T-helper 1 cell (primary cell): ENCODE measurements at places on chromosomes 3 and 15.

DNA sequence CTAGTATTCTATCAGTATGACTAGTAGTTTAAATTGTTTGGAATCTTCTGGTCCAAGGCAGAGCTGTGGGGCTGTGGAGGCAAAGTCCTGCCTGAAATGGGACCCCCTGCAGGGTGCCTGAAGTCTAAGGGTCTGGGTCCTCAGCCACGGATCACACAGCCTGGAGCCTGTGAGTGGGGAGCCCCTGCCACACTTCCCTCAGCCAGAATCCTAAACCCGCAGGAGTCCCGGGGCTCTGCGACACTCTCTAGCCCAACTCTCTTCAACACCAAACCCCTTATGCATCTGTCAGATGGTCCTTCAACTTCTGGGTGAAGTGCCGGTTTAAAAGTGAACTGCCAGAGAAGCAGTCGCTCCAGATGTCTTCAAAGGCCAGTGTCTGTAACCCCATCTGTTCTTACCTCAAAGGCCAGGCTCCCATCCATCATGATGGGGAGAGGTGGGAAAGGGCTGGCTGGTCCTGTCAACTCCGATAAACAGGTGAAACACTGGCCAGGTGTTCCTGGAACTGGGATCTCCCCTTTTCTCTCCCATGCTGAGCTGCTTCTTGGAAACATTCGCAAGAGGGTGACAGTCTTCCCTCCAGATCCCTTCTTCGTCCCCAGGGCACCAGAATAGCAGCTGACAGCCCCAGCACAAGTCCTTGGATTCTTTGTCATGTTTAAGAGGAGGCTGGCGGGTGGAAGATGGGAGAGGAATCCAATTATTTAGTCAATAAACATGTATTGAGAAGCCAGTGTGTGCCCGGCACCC is 45.6 kb downstream of the CPN2 start:
- DNase-seq = no peak

GRCh38 chr15:80081390-80081789 is 21.9 kb downstream of the ZFAND6 start:
- DNase-seq = no peak

GRCh38 chr3:181302960-181303359 is 313.4 kb upstream of the DNAJC19 start:
- DNase-seq = no peak

DNA sequence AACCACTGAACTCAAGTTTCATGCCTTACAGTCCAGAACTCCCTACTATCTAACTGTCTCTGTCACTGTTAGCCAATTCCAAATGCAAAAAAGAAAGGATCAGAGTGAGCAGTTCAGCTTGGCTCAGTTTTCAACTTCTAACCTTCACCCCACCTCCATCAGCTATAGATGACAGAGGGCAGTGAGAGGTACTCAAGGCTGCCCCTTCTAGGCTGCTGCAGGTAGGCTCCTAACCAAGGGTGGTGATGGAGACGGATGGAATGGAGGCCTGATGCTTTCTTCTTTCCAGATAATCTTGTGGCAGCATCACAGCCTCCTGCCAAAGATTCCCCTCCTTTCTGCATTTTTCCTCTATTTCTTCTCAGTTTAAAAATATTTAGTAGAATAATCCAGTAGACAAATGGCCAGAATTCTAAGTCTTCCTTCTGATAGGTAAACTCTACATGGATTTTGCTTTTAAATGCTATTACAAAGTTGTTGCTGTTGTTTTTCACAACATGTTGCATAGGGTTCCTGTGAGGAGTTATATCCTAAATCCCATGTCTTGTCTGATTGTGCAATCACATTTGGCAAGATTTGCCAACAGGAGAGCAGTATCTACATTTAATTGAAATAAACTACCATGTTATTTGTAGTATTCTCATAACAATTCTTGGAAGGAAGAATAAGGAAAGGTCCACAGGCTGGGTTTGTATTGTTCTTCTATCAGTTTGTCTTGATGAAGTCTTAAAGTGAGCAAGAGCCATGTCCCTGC is 301.6 kb upstream of the TRIM42 start:
- DNase-seq = no peak

DNA sequence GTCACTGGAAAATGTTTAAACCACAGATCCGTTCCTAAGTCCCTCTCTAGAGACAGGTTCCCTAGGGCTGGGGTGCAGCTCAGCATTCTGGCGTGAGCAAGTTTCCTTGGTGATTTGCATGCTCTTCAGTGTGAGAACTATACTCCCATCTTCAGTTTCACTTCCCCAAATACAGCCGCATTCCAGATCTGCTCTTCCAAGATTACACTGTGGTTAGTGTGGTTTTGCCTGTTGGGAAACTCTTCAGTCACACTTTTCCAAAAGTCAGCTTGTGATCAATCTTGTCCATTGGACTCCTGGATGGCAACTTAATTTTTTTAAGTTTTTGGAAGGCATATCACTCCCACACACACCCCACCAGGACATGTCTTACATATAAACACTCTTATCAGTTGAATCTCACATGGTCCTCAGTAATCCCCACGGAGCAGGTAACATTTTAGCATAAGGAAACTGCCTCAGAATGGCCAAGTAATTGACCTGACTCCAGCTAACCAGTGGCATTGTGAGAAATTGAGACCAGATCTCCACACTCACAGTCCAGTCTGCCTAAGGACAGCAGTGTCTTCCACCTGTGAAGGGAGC is 33.5 kb upstream of the PTPN23 start:
- DNase-seq = no peak

GRCh38 chr15:63460210-63461155 is 43.9 kb upstream of the USP3 start:
- no peak for DNase-seq

DNA sequence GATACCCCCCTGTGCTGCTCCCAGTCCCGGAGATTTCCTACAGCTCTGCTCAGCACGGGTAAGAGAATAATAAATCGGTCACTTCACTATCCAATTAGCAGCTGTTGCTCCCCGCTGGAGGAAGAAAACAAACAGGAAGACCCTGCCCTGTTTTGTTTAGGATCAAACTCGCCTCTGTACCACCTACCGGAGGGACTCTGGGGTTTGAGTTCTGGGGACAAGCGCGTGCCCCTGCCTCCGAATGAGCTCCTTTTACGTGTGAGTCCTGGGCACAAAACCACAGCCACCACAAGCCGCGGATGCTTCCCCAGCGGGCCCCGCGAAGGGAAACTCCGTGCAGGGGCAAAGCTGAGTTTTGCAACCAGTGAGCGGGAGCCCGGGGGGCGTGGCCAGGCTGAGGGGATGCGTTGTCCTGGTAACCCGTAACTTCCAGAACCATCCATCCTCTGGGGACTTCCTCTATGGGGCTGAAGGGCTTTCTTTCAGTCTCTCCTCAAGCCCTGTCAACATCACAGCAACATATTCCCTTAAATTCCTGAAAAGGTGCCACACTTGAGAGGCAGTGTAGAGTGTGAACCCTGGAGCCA is 315.7 kb upstream of the PROK2 start:
- DNase-seq = peak; percentile 57

DNA sequence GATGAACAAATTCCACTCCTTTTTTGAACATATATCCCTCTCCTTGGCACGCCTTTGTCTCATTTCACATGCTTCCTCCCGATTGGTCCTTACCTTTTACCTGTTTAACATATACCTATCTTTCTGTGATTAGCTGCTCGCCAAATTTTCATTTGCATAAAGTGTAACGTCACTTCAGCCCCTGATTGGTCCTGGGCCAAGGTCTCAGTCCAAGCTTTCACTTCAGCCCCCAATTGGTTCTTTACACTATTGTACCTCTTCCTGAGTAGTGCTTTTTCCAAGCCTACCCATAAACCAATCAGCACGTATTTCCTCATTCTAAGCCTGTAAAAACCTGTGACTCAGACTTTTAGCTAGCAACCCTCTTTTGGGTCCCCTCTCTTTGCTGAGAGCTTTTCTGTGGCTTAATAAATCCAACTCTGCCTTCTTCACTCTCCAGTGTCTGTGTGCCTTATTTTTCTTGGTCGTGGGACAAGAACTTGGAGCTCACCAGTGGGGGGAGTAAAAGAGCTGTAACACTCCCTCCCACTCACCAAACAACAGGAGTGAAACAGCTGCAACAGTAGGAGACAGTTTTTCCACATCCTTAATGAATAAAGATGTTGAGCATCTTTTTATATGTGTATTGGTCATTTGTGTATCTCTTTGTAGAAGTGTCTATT is 584 bp upstream of the XCR1 start:
- no peak for DNase-seq

- DNase-seq = no peak
These were observed 22.6 kb upstream of the SLCO2A1 start for GRCh38 chr3:134052370-134052769.

DNA sequence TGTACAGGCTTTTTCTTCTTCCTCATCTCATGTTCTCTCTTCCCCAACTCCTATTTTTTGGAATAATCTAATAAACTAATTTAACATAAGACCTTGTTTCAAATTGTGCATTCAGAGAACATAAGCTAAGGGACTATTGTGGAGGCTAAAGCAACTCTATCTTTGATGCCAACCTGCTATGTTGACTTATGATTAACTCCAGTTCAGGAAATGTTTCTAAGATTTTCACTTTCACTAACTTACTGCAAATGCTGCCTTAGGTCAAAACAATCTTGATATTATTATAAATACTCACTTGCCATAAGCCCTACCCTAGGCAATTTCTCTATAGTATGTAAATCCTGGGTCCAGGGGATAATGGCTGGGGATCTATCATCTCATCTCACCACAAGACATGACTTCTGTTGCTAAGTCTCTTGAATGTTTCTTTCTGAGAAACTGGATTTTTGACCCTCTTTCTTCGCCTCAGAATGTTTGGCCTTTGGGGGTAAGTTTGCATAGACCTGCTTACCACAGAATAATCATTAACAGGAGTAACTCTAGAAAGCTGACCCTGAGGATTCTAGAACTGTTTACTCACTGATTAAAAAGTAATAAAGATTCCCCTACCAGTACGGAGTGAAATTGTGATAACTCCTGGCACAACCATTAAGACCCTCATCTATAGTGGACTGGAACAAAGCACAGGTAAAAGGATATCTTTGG is 768.1 kb downstream of the GBE1 start:
- no peak for DNase-seq

- DNase-seq = no peak
These were observed 681.6 kb upstream of the SEMA6D start for GRCh38 chr15:47035475-47036406.

- no peak for DNase-seq
These were observed 93.1 kb upstream of the ZBED2 start for GRCh38 chr3:111688190-111688800.

- DNase-seq = no peak
These were observed 11.6 kb downstream of the SCN5A start for GRCh38 chr3:38637906-38638305.

DNA sequence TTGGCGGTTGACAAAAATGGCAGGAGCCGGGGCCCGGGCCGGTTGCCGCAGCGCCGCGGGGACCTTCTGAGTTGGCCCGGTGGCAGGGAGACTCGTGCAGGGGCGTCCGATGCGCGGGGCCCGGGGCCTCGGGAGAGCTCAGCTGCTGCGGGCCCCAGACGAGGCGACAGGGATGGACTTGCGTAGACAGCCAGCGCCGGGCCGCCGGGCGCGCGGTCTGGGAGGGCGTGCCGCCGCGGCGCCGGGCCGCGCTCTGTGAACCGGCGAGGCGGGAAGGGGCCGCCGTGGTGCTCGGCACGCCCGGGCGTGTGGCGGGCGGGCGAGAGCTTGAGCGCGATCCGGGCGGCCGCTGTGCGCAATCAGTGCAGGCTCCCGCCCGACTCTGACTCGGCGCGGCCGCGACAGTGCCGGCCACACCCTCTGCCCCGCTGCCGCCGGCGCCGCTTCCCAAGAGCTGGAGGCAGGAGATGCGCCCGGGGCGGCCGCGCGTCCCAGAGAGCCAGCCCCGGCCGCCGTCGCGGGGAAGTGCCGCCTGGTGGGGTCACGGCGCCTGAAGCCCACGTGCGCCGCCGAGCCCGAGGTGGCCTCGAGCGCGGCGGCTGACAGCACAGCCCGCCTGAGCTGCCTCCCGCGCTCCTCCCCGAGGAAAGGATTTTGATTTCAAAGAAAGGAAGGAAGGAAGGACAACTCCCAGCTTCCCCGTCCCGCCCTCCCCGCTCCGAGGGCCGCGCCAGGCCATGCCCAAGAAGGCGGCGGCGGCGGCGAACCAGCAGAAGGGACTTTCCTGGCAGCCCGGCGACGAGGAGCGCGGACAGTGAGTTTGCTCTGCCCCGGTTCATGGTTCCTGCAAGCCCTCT is 657 bp downstream of the TLNRD1 start:
- peak; percentile 44 for DNase-seq

DNA sequence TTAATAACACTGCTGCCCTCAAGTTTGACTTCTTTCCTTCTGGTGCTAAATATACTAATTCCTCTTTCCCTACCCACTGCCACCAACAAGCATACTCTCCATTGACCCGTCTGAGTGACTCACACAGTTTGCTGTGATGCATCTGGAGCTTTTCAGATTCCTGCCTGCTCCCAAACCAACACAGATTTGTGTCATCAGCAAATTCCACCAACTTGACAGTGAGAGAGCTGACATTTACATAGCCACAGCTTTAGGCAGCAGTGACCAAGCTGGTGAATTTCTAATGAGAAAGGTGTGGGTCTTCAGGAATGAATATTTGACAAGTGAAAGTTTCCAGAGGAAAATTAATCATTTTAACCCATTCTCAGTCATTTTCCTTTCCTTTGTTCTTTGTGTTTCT is 96.5 kb upstream of the PRICKLE2 start:
- no peak for DNase-seq

- DNase-seq = peak; percentile 20
These were observed 49.1 kb downstream of the CCK start for GRCh38 chr3:42216931-42217333.

DNA sequence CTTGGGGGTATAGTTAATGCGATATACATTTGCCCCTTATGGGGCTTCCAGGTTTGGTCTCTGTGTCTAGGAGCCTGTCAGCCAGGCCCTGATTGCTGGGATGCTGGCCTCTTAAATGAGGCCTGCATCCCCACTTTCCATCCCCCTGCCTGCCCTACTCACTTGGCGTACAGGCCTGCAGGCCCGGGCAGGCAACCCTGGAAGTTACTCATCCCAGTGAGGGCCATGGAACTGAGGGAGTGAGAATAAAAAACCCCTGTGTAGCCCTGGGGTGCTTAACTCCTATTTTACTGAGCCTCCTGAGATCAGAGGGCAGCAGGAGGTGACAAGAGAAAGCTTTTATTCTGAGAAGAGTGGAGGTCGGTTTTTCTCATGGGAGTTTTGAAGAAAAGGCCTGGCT is 2.0 kb downstream of the DISP2 start:
- DNase-seq = no peak

DNA sequence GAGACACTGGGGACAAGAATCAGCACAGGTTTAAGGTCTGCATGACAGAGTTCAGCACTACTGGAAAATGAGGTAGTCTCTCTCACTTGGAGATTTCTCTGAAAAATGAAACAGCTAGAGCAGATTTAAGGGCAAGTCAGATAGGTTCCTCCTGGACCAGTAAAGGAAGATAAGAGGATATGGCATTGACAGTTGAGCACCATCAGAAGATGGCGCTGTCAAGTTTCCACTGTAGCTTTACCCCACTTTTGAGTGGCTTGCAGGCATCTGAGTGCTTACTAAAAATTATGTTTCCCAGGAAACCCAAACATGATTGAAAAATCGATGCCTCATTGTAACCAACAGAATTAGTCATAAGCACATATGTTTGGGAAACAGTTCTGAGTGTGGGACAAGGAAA is 407.2 kb upstream of the UBE2E2 start:
- no peak for DNase-seq
